ENCODE measurements at places on chromosomes 2 and 18.

DNA sequence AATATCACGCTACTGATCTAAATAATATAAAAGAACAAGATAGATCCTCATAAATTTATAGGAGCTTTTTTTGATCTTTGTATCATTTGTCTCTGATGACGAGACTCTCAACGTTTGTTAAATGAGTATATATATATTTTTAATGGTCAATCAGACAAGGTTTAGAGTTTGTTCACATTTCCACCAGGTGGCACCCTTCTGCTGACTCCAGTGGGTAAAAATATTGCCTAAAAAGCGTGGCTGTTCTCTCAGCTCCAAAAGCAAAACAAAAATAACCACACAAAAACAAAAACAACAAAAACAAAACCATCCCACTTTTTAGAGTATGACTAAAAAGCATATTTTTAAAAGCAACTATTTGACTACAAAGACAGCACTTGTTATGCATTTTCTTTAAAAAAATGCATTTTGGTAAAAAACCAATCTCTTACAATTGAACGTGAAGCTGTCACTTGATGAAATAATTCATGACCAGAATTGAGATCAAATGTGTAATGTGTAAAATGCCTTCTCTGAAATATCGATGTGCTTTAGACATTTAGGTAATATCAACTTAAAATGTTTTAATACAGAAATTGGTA, 723.2 kb downstream of the DPP10 start:
- DNase-seq: no peak

DNA sequence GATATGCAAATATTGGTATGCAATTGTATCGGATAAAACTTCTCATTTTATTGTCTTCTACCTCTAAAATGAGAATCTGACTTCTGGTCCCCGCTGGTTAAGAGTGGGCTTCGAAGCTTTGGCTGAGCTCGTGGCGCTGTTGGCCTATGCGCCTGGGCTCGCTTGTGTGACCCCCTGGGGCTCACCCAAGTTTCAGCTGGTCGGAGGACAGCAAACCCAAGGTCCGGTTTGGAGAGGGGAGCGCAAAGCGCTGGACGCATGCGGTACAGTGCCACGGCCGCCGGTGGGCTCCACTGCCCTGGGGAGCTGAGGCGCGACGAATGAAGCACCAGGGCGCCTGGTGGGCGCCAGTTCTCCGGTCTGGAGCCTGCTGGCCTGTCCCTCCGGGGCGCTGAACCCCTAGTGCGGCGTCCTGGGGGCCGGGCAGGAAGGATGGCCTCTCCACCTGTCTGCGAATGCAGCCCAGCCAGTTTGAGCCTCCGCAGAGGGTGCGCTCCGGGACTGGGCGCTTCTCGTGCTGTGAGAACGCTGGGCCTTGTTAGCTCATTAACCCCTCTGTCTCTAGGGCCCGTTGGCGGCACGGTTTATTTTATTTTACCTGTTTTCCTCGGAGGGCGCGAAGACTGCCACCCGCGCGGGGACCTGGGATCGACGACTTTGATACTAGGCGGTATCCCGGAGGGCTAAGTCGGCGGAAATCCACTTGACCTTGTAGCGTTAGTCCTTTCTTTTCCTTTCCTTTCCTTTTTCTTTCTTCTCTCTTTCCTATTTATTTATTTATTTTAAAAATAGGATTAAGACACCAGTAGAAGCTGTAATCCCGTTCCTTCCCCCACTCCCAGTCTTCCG, 10.4 kb downstream of the MEIS1 start:
- no peak for DNase-seq

DNA sequence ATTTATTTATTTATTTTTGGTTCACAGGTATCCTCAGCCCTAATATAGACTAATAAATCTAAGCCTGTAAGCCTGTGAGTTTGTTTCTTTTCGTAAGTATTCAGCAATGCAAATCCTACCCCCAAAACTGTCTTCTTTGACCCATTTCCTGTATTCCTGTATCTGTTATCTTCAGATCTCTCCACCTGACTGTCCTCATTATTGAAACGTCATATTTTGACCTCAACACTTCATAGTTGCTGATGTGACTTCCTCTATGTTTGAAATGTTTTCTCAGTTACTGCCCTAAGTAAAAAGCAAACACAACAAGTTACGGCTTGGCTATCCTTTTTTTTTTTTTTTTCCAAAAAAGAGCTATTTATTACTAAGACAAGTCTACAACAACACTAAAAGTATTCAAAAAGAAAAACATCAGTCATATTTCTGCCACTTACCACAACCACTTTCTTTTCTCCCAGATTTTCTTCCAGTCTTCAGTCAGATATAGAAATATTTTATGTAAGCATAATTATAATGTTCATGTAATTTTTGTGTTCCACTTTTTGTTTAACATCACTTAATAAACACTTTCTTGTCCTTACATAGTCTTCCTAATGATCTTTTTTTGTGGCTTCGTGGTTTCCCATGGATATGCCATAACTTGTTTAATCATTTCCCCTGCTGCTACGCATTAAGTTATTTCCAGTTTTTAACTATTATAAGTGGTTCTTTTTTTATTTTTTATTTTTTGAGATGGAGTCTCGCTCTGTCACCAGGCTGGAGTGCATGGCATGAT, 45.0 kb upstream of the EML4 start:
- DNase-seq: no peak

GRCh38 chr2:231935207-231935524, 9.0 kb upstream of the NPPC start:
- no peak for DNase-seq

- no peak for DNase-seq
These were observed 13.6 kb downstream of the STRN start for GRCh38 chr2:36952748-36953197.

- no peak for DNase-seq
These were observed 3.1 kb downstream of the DLX1 start for GRCh38 chr2:172088245-172089004.

DNA sequence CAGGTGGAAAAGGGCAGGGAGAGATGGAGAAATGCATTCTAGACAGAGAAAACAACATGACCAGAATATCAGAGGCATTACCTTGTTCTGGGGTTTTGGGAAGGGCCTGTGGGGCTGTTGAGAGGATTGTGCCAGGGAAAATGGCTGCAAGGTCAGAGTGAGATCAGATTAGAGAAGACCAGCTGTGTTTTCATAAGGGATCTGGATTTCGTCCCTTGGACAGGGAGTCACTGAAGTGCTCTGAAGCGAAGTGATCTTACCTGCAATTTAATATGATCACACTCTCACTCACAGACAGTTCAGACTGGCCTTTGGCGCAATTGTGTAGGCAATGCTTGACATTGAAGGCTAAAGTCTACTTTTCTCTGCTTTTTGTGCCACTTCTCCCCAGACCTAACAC, 20.3 kb upstream of the REG3G start:
- no peak for DNase-seq

GRCh38 chr18:24500766-24501165, 40.3 kb downstream of the HRH4 start:
- DNase-seq: no peak

DNA sequence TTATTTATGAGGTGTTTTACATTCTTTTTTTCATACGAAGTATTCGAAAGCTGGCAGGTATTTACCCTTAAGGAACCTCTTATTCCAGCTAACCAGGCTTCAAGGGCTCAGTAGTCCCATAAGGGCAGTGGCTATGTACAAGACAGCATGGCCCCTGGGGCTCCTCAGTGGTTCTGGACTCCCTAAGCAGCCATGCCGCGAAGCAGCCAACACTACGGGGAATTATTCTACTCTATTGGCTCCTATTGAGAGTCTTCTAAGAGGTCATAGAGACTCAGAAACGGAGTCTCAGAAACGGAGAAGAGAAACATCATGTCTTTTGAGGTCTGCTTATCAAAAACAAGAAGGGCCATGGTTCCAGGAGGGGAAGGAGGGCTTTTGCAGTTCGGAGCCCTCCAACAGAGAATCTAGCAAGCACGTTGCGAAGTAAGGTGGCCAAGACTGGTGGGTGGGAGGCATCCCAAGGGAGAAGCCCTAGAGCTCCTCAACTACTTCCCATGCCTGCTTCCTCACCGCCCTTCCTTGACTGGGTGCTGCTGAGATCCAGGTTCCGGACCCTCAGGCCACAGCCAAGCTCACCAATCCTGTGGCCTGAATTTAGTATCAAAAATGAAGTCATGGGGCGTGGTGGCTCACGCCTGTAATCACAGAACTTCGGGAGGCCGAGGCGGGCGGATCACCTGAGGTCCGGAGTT, 109.7 kb downstream of the INO80D start:
- DNase-seq: no peak

GRCh38 chr18:55336438-55337100, 251.4 kb downstream of the TCF4 start:
- no peak for DNase-seq
